ENCODE measurements at places on chromosomes 1 and 21.

DNA sequence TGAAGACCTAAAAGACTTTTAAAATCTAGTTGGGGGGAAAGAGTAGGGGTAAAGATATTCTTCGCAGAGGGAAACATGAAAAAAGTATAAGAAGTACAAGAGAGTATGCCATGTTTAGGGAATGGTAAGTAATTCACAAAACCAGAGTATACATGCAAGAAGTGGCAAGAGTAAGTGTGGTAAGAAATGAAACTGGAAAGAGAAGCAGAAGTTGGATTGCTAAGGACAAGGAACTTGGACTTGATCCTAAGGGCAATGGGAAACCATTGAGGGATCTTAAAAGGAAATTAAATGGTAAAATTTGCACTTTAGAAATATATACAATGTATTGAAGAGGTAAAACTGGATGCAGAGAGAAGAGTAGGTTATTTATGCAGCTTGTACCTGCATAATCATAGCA lies 9.2 kb upstream of the ZNF644 start:
- DNase-seq: no peak

DNA sequence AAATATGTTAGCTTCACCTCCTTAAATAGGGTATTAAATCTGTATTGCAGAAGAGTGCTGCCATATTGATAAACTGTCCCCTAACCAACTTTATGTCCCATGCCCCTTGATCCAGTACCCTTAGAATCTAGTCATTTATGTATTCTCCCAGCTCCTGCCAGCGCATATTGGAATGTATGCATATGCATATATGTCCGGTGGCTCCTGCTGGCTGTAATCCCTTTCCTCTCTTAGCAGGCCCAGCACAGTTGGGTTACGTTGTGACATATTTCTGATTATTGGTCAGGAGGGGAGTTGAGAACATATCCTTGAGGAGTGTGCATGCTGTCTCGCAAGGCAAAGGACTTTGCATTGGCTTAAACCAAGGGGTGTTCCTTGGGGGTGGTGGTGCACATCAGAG lies 29.2 kb upstream of the CREG1 start:
- no peak for DNase-seq

GRCh38 chr1:5730272-5731109 lies 261.7 kb downstream of the NPHP4 start:
- no peak for DNase-seq

DNA sequence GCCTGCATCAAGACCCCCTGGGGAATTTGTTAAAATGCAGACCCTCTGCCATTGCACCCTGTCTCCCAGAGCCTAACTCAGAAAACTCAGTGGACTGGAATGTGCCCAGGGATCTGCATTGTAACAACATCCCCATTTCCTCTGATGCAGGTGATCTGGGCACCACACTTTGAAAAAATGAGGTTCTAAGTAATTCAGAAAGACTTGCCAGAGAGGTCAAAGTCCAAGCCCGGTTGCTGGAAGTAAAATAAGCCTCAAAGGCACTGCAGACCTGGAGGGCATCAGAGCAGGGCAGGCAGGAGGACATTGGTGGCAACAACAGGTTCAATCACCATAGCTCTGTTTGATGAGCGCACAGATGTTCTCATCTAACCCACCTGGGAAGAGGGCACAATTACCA lies 90.7 kb downstream of the SYT2 start:
- no peak for DNase-seq

GRCh38 chr1:97396463-97396862 lies 524.4 kb downstream of the DPYD start:
- no peak for DNase-seq

DNA sequence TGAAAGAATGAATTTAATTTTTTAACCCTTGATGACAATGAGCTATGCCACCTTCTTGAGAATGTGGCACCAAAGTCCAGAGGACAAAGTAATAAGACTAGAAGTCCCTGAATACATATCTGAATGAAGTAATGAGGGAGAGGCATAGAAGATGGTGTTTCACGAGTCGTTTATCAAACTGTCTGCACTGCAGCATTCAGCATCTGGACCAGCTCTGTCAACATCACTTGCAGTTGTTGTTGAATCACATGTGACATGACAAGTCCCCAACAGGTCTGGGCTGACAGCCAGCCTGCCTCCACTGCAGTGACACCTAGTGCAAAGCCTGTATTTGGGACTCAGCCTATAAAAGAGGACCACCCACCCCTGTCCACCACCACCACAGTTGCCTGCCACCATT lies 17.3 kb upstream of the GALNT2 start:
- DNase-seq: no peak

GRCh38 chr1:64246294-64246917 lies 43.0 kb downstream of the UBE2U start:
- peak; percentile 11 for DNase-seq

- DNase-seq: no peak
Observed at GRCh38 chr1:200992382-200993048, 31.0 kb downstream of the KIF21B start.

GRCh38 chr1:10541286-10541685 lies 66.5 kb downstream of the PEX14 start:
- no peak for DNase-seq

DNA sequence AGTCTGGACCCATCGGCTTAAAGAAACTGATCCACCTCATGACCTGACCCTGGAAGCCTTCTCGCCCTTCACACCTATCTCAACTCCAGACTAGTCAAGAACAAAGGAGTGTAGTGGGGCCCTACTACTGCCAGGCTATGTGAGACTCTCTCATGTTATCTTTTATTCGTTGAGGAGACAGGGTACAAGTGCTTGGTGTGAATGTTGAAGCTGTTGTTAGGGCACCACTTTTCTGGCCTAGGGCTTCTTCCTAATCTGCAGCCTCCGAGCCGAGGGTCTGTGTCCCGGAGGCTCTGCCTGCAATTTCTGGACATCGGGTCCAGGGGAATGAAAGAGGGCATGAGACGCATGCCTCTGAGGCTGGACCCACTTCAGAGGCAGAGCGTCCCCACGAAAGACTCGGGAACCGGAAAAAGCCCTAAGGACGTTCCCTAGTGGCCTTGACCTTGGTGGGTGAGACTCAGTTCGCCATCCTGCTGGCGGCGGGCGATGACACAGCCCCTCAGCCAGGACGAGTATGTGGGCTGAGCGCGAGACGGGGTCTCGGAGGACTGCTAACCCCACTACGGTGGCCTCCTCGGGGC lies 671 bp downstream of the DNAJC11 start:
- no peak for DNase-seq

DNA sequence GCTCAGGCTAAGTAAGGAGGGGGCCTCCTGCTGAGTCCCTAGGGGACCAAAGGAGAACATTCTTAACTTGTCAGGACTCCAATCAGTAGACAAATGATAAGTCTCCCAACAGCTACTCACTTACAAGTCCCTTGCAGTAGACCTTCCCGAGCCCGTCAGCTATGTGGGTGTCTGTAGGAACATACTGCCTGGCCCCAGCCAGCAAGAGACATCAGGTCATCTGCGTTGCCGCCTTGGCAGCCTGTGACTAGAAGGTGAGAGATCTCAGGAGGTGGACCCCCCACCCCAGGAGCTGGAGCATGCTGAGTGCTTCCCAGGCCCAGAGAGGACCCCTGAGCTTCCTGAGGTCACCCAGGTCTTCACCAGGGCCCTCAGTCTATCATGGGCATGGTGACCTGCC lies 250.5 kb downstream of the C1orf94 start:
- no peak for DNase-seq

GRCh38 chr1:113657126-113657525 lies 102.2 kb downstream of the PHTF1 start:
- DNase-seq: no peak

- DNase-seq: no peak
Observed at GRCh38 chr1:67719329-67720196, 34.6 kb downstream of the GADD45A start.

- DNase-seq: no peak
Observed at GRCh38 chr21:26288026-26288425, 117.5 kb upstream of the APP start.

DNA sequence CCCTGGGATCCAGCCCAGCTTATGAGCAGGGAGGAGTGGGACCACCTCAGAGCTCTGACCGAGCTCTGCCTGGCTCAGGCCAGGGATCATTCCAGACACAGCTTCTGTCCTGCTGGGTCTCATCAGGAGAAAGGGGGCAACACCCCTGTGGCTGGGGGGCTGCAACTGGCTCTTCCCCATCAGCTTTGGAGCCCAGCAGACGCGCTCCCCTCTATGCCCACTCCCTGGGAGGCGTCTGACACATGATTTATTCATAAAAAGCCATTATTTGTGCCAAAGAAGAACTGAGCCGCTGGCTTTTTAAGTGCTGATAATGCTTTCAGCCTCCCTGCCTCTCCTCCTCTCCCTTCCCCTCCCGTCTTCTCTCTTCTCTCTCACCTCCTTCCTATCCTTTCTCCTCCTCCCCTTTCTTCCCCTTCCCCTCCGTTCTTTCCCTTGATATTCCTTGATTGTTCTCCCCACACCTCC lies 25.0 kb downstream of the FOXO6 start:
- DNase-seq: no peak

DNA sequence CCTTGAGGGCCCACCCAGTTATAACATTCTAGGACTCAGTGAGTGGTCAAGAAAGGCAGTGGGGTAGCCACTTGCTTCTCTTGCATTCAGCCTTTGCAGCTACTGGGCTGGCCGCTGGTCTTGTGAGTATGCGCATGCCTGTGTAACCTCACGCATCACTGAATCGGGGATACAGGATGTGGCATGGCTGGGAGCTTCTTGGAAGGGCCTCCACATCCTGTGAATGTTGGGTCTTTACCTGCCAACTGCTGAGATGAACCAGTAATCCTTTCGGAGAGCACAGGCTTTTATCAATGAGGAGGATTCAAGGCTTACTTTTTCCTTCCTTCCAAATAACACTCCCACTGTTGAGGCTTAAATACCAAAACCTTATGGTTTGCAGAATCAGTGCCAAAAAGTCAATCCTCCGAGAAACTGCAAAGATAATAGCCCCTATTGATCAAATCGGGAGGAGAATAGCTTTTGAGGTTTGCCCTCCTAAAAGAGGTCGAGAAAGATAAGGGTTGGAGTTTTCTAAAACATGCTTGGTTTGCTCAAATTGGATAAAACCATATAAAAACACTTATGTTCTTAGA lies 198.9 kb upstream of the UBE2U start:
- no peak for DNase-seq

- DNase-seq: no peak
Observed at GRCh38 chr1:15420853-15421465, 11.3 kb downstream of the EFHD2 start.

GRCh38 chr21:42155045-42155855 lies 63.7 kb upstream of the ABCG1 start:
- no peak for DNase-seq

- DNase-seq: no peak
Observed at GRCh38 chr1:115898020-115898419, 57.1 kb upstream of the NHLH2 start.

DNA sequence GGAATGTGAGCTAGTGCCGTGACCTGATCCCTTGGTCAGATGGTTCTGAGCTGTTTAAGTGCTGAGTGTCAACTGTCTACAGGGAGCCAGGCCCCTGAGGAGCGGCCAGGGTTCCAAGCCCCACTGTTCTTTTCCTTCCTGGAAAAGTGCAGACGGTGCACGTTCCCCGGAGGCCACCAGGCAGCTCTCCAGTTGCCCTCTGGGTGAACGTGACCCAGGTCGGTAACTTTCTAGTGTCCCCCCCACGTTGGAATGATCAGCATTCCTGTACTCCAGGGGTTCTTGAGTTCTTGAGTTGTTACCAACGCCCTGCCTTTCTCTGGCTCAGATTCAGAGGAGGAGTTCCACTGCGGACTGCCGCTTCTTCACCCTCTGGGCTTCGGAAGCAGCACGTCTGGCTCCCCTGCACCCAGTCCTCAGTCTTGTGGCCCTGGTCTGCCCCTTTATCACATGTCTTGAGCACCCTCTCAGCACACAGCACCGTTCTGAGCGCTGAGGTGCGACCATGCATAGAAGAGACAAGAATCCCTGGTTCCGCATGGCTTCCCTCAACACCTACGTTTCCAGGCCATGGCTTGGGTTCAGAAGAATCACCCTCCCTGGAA lies 131.5 kb downstream of the DHRS3 start:
- DNase-seq: no peak

DNA sequence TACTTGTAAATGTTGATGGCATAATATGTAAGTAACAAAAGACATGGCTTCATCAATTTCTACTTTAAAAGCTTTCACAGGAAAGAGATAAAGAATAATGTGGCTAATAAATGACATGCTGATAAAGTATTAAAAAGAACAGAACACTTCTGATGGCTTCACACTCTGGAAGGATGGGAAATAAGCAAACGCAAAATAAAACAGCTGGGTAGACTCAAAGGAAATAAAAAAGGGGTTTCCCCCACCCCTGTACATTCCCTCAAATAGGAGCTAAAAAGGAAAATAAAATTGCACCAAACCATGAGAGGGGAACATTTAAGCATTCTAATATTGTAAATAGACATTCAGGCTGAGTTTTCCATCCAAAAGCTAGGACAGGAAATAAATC lies 27.0 kb upstream of the DYRK1A start:
- DNase-seq: no peak

GRCh38 chr1:2271841-2272655 lies 43.9 kb downstream of the SKI start:
- DNase-seq: no peak

GRCh38 chr1:11912000-11912399 lies 14.2 kb downstream of the KIAA2013 start:
- no peak for DNase-seq

- no peak for DNase-seq
Observed at GRCh38 chr1:226825037-226825745, 45.2 kb upstream of the PSEN2 start.

- DNase-seq: peak; percentile 31
Observed at GRCh38 chr1:183588827-183589226, 1.4 kb downstream of the NCF2 start.

GRCh38 chr1:180230791-180231505 lies 884 bp downstream of the LHX4 start:
- DNase-seq: no peak

DNA sequence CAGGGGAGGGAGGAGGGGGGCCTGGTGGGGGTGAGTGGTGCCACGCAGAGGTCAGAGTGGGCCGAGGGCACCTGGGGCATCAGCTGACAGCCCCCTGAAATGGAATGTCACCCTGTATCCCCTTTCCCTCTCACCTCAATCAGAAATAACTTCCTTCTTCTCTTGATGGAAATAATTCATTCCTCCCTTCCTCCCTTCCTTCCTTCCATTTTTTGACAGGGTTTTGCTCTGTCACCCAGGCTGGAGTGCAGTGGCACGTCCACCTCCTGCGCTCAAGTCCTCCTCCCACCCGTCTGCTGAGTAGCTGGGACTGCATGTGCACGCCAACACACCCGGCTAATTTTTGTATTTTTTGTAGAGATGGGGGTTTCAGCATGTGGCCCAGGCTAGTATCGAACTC lies 48.4 kb upstream of the LRRC3 start:
- no peak for DNase-seq

DNA sequence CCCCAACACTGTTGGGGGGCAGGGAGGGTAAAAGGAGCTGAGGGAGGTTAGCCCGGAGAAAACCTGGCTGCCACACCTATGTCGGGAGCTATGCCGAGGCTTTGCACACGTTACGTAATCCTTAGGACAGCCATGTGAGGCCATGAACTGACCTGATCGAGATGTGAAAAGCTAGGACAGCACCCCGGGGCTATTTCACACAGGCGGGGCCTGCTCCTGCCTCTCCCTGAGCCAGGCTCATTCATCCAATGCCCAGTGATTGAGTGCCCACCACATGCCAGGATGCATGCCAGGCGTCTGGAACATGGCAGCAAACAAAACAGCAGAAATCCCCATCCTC lies 30.2 kb downstream of the LDLRAP1 start:
- no peak for DNase-seq
